ENCODE measurements at places on chromosomes 5 and 9.
A peak's percentile ranks its signal among the peaks of the same experiment; 100 is the strongest.

DNA sequence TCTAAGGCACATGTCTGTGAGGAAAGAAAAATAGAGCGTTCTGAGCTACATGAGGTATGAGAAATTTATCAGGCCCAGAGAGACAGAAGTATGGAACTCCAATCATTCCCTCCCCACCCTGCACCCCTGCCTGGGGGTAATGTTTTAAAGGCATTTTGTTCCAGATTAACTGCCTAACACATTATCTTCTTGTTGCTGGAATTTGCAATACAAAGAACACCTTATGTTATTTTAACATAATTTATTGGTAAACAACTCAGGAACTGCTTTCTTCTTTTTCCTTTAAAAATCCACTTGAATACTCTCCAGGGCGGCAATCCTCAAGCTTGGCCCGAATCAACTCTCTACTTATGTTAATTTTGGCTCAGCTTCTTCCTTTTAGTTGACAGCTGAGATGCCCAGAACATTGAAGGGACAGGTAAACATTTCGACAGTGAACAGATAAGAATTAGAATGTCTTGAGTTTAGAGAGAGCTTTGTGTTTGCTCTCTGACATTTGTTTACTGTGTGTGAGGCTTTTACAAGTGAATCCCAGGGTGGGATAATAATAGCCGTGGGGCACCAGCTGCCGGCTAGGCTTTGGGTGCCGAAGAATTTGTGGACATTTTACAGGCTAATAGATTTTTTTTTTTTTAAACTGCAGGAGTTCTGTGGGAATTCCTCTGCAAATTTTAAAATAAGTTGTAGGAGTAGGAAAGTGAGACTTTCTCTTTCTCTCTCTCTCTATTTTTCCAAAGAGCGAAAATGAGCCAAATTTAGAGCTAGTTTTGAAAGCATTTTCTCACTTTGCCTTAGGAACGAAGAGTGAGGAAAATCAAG, 96.4 kb upstream of the TAF11L2 start:
- DNase-seq: no peak

DNA sequence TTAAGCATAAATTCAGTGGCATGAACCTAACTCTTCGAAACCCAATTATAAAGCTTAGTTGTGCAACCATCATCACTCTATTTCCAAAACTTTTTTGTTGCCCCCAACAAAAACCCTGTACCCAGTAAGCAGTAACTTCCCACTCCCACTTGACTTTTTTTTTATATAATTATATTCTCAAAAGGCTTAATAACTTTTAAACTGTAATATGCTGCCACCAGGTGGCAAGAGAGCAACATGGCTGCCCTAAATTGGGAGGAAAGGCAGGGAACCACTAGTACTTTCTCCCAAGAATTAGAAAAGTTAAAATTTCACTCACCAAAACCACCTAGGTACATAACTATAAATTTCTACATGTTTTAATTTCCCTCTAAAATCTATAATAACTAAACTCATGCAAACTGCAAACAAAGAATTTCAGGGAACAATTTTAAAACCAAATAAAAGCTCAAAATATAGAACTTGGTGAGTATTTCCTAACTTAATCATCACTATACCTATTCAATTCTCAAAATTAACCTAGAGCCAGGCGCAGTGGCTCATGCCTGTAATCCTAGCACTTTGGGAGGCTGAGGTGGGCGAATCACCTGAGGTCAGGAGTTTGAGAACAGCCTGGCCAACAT, 50.2 kb upstream of the RNF38 start:
- DNase-seq: peak; percentile 70

- DNase-seq: no peak
Measured at GRCh38 chr9:123556464-123557435, 200.8 kb downstream of the CRB2 start.

GRCh38 chr5:125659316-125660023, 763.7 kb upstream of the GRAMD2B start:
- no peak for DNase-seq

GRCh38 chr9:75871624-75872023, 18.8 kb upstream of the PCSK5 start:
- no peak for DNase-seq

GRCh38 chr5:932151-932627, 39.5 kb downstream of the TRIP13 start:
- DNase-seq: no peak

- no peak for DNase-seq
Measured at GRCh38 chr5:115321309-115321708, 24.9 kb upstream of the CCDC112 start.

- DNase-seq: no peak
Measured at GRCh38 chr9:116168231-116168630, 14.6 kb downstream of the PAPPA start.

GRCh38 chr5:80125962-80126480, 90.9 kb downstream of the THBS4 start:
- DNase-seq: peak; percentile 78

GRCh38 chr9:96121136-96121535, 180.8 kb downstream of the HSD17B3 start:
- no peak for DNase-seq

DNA sequence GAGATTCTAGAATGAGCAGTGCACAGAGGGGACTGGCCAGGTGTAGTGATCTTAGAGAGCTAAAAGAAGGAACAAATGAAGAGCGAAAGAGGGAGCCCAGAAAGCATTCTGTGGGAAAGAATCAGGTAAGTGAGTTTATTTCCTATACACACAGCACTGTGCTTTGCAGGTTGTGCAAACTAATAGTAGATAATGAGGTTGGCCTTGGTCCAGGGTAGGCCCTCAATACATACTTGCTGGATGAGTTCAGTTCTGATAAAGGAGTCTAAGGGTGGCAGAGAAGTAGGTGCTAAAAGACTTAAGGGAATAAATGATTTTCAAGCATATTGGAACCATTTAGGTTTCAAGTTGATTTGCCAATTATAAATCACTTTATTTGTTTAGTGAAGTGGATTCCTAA, 122.0 kb downstream of the NPR3 start:
- no peak for DNase-seq

Data from activated CD4-positive, alpha-beta T cell treated with anti-CD3 and anti-CD28 coated beads, Interleukin-2, amount 10 ng/mL, durations not matched to agents 24 days and 14 days (primary cell).